GM23338 (cell line): ENCODE measurements at places on chromosomes 4 and X. TPM values are rescaled to one million over a fixed set of nuclear protein-coding genes. Genes with fewer than 3 reads are reported as not detected.
A peak's percentile ranks its signal among the peaks of the same experiment; 100 is the strongest.

The CSAG2 gene
- total RNA-seq = not detected in 2 replicates

DNA sequence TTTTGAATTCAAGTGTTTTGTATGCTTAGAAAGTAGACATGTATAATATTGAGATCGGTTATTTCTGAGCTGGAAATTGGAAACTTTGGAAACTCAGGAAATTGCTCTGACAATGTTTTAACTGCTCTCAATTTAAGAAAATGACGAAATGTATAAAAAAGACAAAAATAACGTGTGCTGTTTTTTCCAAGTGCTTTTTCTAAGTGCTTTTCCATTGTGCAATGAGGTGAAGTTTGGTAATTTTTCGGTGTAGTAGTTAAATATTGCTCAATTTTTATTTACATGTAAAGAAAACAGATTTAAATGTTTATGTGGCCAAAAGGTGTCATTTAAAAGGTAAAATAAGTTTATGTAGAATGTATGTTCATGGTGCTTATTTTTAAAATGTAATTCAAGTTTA lies 39.4 kb upstream of the RHOH start:
- no peak for DNase-seq

- peak; percentile 29 for DNase-seq
These were observed 5.2 kb upstream of the TMEM156 start for GRCh38 chr4:39037491-39037825.

The LRIT3 gene
- total RNA-seq = 0.14 and 0.43 TPM in 2 replicates

The SCML2 gene
- total RNA-seq = 21.5 and 26.2 TPM in 2 replicates

The FUNDC2 gene
- 26.3 and 28.6 TPM in 2 replicates for total RNA-seq

DNA sequence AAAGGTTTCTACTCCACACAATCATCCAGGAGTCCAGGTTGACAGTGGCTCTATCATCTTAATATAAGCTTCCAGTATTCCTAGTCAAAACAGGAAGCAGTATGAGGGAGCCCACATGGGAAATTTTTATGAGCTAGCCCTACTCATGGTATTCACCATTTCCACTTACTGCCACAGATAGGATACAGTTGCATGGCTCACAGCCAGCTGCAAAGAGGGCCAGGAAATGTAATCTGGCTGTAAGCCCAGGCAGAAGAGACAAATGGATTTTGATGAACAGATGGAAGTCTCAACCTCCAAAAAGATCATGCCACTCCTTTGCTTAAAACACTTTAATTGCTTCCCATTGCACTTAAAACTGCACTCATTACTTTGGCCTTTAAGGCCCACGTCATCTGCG lies 150.6 kb downstream of the ADAMTS3 start:
- DNase-seq = no peak

The MGARP gene
- total RNA-seq = 2.4 and 2.8 TPM in 2 replicates

GRCh38 chr4:36651253-36651652 lies 369.8 kb downstream of the DTHD1 start:
- no peak for DNase-seq
